ENCODE measurements at places on chromosomes 3 and 15.
A peak's percentile ranks its signal among the peaks of the same experiment; 100 is the strongest.

DNA sequence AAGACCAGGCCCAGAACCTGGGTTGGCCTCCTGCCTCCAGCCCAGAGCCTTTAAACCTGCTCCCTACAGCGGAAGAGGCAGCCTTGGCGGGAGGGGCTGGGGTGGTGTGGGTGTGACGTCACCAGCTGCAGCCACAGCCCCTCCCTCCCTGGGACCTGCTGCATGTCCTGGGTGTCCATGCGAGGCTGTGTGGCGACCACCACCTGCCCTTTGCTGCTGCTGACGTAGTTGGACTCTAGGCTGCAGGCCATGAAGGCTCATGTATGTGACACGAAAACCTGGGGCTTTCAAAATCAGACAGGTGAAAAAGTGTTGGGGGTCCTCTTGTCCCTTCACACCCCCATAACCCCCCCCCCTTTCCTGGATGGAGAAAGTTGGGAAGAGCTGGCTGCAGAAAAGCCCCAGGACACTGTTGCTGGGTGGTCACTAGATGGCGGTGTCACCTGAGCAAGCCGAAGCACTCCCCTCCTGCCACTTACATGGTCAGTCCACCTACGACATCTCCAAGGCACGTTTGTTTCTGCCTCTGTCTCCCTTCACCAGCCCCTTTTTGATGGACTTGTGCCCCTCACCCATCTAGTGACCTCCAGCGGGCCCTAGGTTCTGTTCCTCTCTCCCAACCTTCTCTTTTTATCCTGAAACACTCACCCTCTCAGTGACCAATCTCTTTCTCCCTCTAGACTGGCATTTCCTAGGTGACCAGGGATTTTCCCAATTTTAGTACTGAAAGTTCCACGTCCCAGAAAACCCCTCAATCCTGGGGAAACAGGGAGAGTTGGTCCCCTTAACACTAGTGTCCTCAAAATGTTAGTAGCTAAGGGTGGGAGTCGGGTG, 35.2 kb downstream of the SLC6A20 start:
- peaks cover 12% of the 10 kb centered on the region for H3K4me1 ChIP-seq
- no peak overlapping the region for H3K4me3 ChIP-seq
- no peak overlapping the region for H3K27ac ChIP-seq
- no peaks in the 10 kb centered on the region for H3K36me3 ChIP-seq
- H3K27me3 ChIP-seq = no peaks in the 10 kb centered on the region

DNA sequence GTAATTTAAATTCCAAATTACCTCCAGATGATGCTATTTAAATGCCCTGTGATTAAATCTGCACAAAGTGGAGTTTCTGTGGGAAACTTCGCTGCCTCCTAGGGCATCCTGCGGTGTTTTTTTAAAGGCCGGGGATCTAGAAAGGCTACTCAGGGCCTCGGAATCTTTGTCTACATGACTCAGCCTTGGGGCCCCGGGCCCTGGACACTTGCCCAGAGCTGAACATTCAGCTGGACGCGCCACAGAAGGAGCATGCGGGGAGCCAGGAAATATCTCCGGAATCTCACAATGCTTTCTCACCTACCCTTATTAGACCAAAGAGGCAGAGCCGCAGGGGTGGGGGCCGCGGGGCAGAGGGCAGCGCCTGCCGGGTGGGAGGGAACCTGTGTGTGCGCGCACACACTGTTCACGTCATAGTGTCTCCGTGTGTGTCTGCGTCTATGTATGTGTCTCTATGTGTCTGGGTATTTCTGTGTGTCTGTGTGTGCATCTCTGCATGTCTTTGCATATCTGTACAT, 145.5 kb upstream of the TPM1 start:
- peak overlapping the region; percentile 81 for H3K27ac ChIP-seq
- no peaks in the 10 kb centered on the region for H3K36me3 ChIP-seq
- DNase-seq = no peak

- no peaks in the 10 kb centered on the region for H3K36me3 ChIP-seq
- H3K4me1 ChIP-seq = no peaks in the 10 kb centered on the region
- H3K4me3 ChIP-seq = peak overlapping the region; percentile 88
These were observed 504 bp downstream of the ABHD2 start for GRCh38 chr15:89088605-89089315.

- peak; percentile 43 for DNase-seq
- H3K27me3 ChIP-seq = no peaks in the 10 kb centered on the region
These were observed 105.2 kb downstream of the LRIG1 start for GRCh38 chr3:66395635-66396034.

- H3K4me1 ChIP-seq = no peaks in the 10 kb centered on the region
- no peaks in the 10 kb centered on the region for H3K27me3 ChIP-seq
- H3K36me3 ChIP-seq = peaks cover 23% of the 10 kb centered on the region
- H3K27ac ChIP-seq = no peak overlapping the region
- no peak for DNase-seq
These were observed 10.3 kb downstream of the CHP1 start for GRCh38 chr15:41241221-41241964.

DNA sequence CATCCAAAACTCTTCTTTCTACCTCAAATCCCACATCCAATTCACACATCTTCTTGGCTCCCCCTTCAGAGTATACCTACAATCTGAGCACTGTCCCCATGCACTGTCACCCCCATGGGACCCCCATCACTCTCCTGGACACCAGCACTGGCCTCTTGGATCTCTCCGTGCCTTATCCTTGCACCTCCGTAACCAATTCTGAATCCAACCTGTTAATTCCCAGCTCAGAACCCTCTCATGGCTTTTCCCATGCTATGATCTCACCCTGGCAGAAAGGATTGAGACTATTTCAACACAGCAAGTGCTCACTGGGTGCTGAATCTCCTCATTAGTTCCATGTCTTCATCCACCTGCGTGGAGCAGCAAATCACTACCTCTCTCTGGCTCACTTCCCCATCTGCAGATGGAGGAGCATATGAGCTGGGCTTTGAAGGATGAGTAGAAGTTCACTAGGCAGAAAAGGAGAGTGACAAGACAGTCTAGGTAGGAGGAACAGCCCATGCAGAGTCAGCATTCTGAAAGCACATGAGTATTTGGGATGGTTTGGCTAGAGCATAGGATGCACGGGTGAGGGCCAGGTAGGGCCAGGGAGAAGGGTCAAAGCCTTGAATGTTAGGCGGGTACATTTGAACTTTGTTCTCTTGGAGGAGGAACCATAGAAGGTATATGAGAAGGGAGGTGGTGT, 48.7 kb downstream of the SLC6A6 start:
- DNase-seq = no peak
- peaks cover 47% of the 10 kb centered on the region for H3K36me3 ChIP-seq
- no peak overlapping the region for H3K27ac ChIP-seq
- no peaks in the 10 kb centered on the region for H3K4me1 ChIP-seq
- H3K4me3 ChIP-seq = no peak overlapping the region

GRCh38 chr3:154195620-154196356, 74.6 kb downstream of the ARHGEF26 start:
- H3K27me3 ChIP-seq = no peaks in the 10 kb centered on the region
- no peaks in the 10 kb centered on the region for H3K4me1 ChIP-seq
- H3K4me3 ChIP-seq = no peak overlapping the region
- DNase-seq = no peak

DNA sequence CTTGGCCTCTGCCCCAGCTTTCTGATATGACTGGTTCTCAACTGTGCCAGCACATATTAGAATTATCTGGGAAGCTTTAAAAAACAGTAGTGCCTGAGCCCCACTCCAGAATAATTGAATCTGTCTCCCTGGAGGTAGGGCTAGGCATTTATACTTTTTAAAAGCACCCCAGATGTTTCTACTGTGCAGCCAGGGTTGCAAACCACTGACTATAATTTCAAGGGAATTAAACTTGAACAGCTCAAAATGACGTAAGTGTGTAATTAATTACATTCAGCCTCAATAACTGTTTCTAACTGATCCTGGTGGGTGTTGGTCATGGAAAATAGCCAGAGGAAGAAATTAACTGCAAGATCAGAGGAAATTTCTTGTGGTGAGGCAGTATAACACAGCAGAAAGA, 4.4 kb upstream of the IRAK2 start:
- no peaks in the 10 kb centered on the region for H3K27me3 ChIP-seq
- no peak overlapping the region for H3K27ac ChIP-seq
- H3K36me3 ChIP-seq = no peaks in the 10 kb centered on the region
- H3K4me3 ChIP-seq = no peak overlapping the region

DNA sequence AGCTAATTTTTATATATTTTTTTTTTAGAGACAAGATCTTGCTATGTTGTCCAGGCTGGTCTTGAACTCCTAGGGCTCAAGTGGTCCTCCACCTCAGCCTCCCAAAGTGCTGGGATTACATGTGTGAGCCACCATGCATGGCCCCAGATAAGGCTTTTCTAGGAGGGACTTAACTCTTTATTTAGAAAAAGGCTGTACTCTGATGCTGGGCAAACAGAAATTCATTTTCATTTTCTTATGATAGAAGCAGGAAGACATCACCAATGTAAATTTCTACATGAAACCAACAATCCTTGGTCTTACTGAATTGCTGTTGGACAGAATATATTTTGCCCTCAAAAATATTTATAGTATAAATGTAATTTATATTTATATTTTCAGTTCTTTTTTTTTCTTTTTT, 9.6 kb downstream of the NIPA1 start:
- no peak for DNase-seq
- H3K27ac ChIP-seq = no peak overlapping the region
- no peaks in the 10 kb centered on the region for H3K36me3 ChIP-seq
- H3K4me1 ChIP-seq = peaks cover 2% of the 10 kb centered on the region
- H3K4me3 ChIP-seq = no peak overlapping the region

- H3K4me3 ChIP-seq = no peak overlapping the region
- H3K36me3 ChIP-seq = no peaks in the 10 kb centered on the region
- H3K27ac ChIP-seq = no peak overlapping the region
- no peaks in the 10 kb centered on the region for H3K4me1 ChIP-seq
- H3K27me3 ChIP-seq = no peaks in the 10 kb centered on the region
These were observed 85.1 kb downstream of the ZBTB20 start for GRCh38 chr3:115062009-115062408.

GRCh38 chr15:42725331-42725903, 11.5 kb downstream of the CDAN1 start:
- no peak overlapping the region for H3K4me3 ChIP-seq
- peaks cover 11% of the 10 kb centered on the region for H3K4me1 ChIP-seq
- no peak overlapping the region for H3K27ac ChIP-seq
- H3K36me3 ChIP-seq = peaks cover 42% of the 10 kb centered on the region

GRCh38 chr3:196546537-196546936, 21.8 kb downstream of the WDR53 start:
- H3K4me3 ChIP-seq = no peak overlapping the region
- H3K27ac ChIP-seq = no peak overlapping the region
- no peak for DNase-seq

- no peaks in the 10 kb centered on the region for H3K27me3 ChIP-seq
- H3K27ac ChIP-seq = no peak overlapping the region
- H3K4me3 ChIP-seq = no peak overlapping the region
- H3K4me1 ChIP-seq = no peaks in the 10 kb centered on the region
- no peaks in the 10 kb centered on the region for H3K36me3 ChIP-seq
These were observed 124.2 kb downstream of the IMPG2 start for GRCh38 chr3:101195951-101196713.

GRCh38 chr3:86282106-86282787, 708.7 kb downstream of the VGLL3 start:
- no peak overlapping the region for H3K4me3 ChIP-seq
- H3K27me3 ChIP-seq = no peaks in the 10 kb centered on the region
- H3K4me1 ChIP-seq = no peaks in the 10 kb centered on the region
- no peaks in the 10 kb centered on the region for H3K36me3 ChIP-seq

Data from endodermal cell (in vitro differentiated cells).